Small intestine (tissue), 16 donors: ENCODE measurements at places on chromosomes 16 and 17. TPM values are rescaled to one million over a fixed set of nuclear protein-coding genes. Genes with fewer than 3 reads are reported as not detected.

Gene ZPBP2
- not detected for polyA plus RNA-seq

Gene TRPV2
- polyA plus RNA-seq, result 9.3 TPM

- no peak overlapping the region for H3K4me3 ChIP-seq
- peak overlapping the region; percentile 24 for H3K27ac ChIP-seq
- no peaks in the 10 kb centered on the region for H3K4me1 ChIP-seq
- DNase-seq, result no peak
- H3K27me3 ChIP-seq, result no peaks in the 10 kb centered on the region
Measured at GRCh38 chr16:12170103-12171040, 193.8 kb downstream of the SNX29 start.

GRCh38 chr17:1648173-1648962 lies 1.3 kb downstream of the RILP start:
- H3K36me3 ChIP-seq, result peaks cover 70% of the 10 kb centered on the region
- H3K4me1 ChIP-seq, result peaks cover 35% of the 10 kb centered on the region
- peak overlapping the region; percentile 46 for H3K4me3 ChIP-seq
- DNase-seq, result peak; percentile 49
- no peaks in the 10 kb centered on the region for H3K27me3 ChIP-seq

DNA sequence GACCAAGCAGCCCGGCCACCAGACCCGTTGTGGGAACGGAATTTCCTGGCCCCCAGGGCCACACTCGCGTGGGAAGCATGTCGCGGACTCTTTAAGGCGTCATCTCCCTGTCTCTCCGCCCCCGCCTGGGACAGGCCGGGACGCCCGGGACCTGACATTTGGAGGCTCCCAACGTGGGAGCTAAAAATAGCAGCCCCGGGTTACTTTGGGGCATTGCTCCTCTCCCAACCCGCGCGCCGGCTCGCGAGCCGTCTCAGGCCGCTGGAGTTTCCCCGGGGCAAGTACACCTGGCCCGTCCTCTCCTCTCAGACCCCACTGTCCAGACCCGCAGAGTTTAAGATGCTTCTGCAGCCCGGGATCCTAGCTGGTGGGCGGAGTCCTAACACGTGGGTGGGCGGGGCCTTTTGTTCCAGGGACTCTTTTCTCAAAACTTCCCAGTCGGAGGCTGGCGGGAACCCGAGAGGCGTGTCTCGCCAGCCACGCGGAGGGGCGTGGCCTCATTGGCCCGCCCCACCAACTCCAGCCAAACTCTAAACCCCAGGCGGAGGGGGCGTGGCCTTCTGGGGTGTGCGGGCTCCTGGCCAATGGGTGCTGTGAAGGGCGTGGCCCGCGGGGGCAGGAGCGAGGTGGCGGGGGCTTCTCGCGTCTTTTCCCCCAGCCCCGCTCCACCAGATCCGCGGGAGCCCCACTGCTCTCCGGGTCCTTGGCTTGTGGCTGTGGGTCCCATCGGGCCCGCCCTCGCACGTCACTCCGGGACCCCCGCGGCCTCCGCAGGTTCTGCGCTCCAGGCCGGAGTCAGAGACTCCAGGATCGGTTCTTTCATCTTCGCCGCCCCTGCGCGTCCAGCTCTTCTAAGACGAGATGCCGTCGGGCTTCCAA lies at the start of gene SLC2A4:
Gene SLC2A4, plus strand, starts transcription at position 645 of the 879 bp plus-strand sequence. Its CDS starts 217 bp downstream, at position 862.
- no peak within 1 kb of the TSS for H3K4me3 ChIP-seq
- no peaks in the 10 kb centered on the region for H3K27me3 ChIP-seq
- no peaks in the 10 kb centered on the region for H3K36me3 ChIP-seq
- H3K4me1 ChIP-seq, result no peaks in the 10 kb centered on the region
- DNase-seq, result peak; percentile 97

- no peak overlapping the region for H3K27ac ChIP-seq
- H3K4me3 ChIP-seq, result no peak overlapping the region
- H3K4me1 ChIP-seq, result no peaks in the 10 kb centered on the region
- H3K27me3 ChIP-seq, result no peaks in the 10 kb centered on the region
Measured at GRCh38 chr17:73140566-73140965, 24.2 kb upstream of the SSTR2 start.

DNA sequence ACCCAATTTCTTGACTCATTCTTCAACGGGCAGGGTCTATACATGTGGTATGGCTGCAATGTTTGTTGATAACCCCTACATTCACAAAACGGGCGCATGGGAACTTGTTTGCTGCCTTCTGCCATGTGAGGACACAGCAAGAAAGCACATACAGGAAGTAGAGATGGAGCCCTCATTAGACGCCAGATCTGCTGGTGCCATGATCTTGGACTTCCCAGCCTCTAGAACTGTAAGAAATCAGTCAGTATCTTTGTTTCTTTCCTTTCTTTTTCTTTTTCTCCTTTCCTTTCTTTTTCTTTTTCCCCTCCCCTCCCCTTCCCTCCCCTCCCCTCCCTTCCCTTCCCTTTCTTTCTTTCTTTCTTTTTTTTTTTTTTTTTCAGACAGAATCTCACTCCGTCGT lies 165.2 kb downstream of the WWOX start:
- H3K27ac ChIP-seq, result no peak overlapping the region
- no peaks in the 10 kb centered on the region for H3K27me3 ChIP-seq
- H3K36me3 ChIP-seq, result no peaks in the 10 kb centered on the region
- H3K4me1 ChIP-seq, result no peaks in the 10 kb centered on the region
- no peak overlapping the region for H3K4me3 ChIP-seq
